ENCODE measurements at places on chromosomes 6 and 20. TPM values are rescaled to one million over a fixed set of nuclear protein-coding genes. Genes with fewer than 3 reads are reported as not detected.
A peak's percentile ranks its signal among the peaks of the same experiment; 100 is the strongest.

DNA sequence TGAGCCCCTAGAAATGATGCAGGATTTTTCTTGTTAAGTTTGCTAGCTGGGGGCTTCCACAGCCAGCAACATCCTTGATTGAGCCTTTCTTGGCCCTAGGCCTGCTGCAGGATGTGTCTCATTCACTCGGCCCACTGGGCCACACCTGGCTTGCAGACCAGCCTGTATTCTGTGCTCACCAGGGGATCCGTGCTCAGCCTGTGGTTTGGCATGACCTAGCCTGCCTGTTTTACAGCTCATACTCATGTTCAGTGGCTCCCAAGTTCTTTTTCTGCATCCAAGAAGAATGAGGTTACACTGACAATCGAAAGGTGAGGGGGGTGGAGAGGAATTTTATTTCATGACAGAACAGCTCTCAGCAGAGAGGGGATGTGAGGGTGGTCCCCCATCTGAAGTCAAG is 263.4 kb downstream of the RIMS1 start:
- no peak for DNase-seq

- DNase-seq: peak; percentile 49
These were observed 32.8 kb upstream of the BCAS1 start for GRCh38 chr20:54103067-54103761.

- DNase-seq: no peak
These were observed 23.7 kb upstream of the PCMTD2 start for GRCh38 chr20:64231621-64232550.

DNA sequence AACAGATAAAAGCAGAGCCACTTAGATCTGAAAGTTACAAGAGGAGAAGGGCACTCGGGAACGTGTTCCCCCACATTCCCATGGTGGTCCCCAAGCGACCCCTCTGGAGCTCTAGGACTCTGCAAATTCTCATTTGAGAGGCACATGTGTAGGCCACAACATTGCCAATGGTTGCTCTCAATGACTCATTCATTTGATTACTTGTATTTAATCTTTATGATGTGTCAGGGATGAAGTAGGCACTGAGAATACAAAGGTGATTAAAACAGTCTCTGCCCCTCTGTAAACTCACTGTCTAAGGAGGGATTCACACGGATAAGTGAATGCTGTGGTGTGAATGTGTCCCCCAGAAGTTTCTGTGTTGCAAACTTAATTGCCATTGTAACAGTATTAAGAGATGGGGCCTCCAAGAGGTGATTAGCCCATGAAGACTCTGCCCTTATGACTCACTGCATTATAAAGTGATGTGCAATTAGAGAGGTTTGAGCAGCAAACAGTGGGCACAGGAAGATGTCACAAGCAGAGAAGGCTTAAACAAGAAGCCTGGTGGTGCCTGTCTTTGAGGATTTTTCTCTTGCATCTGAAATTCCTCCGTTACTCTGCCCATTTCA is 34.0 kb upstream of the TRAM2 start:
- no peak for DNase-seq

GRCh38 chr6:36754582-36755434 is 57.2 kb downstream of the RAB44 start:
- DNase-seq: no peak

DNA sequence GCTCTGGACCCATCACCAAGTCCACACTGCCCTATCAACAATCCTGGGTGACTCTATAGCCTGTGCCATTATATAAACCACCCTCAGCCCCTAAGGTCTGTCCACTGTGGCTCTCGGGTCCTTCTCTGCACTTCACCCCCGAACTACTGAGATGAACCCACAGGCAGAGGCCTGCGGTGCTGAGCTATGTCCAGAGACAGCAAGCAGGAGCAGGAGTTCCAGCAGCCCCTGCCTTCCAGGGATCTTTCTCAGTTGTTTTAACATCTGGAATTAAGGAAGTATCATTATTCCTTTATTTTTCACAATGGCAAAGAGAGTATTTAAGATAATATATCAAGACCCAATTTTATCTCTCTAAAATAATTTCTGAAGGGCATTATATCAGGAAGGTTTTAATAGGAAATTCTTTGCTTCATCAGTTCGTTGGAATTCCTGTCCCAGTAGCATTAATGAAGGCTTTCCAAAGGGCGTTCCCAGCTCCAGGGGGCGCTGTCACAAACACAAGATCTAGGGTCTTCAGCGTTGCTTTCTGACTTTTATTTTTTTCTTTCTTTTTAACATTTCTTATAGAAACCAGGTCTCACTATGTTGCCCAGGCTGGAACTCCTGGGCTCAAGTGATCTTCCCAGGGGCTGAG is 27.3 kb downstream of the RRBP1 start:
- no peak for DNase-seq

DNA sequence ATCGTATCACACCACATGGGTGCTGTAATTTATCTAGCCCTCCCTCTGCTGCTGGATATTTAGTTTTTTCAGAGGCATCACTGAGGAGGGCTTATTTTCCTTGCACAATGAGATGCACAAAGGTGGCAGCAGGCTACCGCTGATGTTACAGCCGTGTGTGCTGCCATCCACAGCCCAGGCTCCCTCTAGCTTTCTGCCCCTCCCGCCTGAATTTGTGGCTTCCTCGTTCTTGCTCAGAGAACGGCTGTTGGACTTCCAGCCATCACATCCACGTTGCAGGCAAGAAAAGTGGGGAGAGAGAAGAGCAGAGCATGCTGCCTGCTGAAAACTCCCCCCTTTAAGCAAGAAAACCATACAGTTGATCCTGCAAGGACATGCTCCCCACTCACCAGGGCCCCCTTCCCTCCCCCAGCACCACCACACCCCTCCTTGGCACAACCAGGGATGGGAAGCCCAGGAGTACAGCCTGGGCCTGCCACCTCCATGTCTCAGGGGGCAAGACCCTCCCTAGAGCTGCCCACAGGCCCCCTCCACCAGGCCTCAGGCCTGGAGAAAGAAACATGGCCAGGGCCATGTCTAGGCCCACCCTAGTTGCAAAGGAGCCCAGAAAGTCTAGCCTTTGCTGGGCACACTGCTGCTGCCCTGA is 102.6 kb downstream of the MRPL14 start:
- DNase-seq: peak; percentile 74

DNA sequence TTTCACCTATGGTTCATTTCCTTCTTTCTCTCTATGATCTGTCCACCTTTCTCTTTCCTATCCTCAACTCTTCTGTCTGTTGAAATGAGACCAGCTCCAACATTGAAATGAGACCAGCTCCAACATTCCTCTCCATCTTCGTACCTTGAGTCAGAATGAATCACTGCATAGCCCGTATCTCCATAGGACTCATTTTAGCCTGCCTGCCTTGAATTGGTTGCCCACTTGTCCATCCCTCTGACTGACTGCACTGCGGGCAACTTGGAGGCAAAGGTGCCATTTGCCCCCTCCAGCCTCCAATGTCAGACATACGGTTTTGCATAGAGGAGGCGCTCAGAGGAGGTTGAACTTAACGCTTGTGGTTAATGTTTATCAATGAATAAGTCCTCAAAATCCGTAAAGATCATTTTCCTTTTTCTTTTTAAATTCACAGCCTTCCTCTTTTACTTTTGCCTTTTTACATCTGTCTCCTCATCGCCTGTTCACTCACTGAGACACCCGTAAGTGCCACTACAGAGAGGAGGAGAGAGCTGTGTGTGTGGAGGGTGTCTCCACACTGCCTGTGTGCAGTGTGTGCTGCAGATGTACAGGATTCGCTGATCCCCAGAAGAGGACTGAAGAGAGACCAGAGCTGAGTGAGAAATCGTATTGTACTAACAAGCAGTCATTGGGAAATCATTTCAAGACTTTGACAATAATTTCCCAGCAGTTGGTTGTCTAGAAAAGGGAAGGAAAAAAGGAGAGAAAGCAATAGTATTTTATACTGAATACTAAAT is 579.6 kb upstream of the MAP3K7 start:
- DNase-seq: no peak

DNA sequence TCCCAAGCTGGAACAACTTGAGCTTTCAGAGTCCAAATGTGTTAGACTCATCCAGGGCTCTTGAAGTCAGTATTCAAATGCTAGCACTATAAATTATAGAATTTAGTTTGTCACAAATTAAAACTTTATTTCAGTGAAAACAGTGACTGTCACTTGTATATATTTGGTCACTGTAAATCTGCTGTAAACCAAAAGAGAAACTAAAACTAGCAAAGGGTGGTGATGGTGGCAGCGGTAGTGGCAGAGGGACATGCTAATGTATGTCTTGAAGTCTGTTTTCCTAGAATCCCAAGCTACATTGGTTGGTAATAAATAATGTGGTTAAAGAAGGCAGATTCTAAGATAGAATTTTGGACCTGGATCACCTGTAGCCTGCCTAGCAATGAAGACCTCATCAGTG is 140.4 kb upstream of the CENPW start:
- no peak for DNase-seq

GRCh38 chr6:137630666-137631065 is 136.5 kb upstream of the OLIG3 start:
- no peak for DNase-seq

GRCh38 chr6:154558984-154559383 is 48.5 kb upstream of the CNKSR3 start:
- no peak for DNase-seq

Gene HLA-G
- total RNA-seq: not detected

Gene MAP7
- 41.8 TPM for total RNA-seq

Gene AIF1
- 13.7 TPM for total RNA-seq

Gene SLPI
- total RNA-seq: 222 TPM

Gene CST4
- not detected for total RNA-seq

Gene DSP
- 2,143 TPM for total RNA-seq

Gene ACSS1
- total RNA-seq: 35.3 TPM

Gene NFATC2
- total RNA-seq: 4.0 TPM

Gene SIRPD
- total RNA-seq: not detected
